ENCODE measurements at places on chromosomes 2 and 18. TPM values are rescaled to one million over a fixed set of nuclear protein-coding genes. Genes with fewer than 3 reads are reported as not detected.

The NDC80 gene
- 43.5 TPM for total RNA-seq

The EVX2 gene
- total RNA-seq: not detected

The RASGRP3 gene
- 11.2 TPM for total RNA-seq

The VWC2L gene
- total RNA-seq: not detected

The TRIM43 gene
- total RNA-seq: not detected

The PRKAG3 gene
- total RNA-seq: not detected

The NPPC gene
- total RNA-seq: not detected

The WDR75 gene
- 29.3 TPM for total RNA-seq

The FIGN gene
- 1.3 TPM for total RNA-seq

The CPSF3 gene
- 60.6 TPM for total RNA-seq

The CHRND gene
- total RNA-seq: not detected

The MC2R gene
- not detected for total RNA-seq

All from placental pericyte (primary cell).